ENCODE measurements at places on chromosomes 1 and 21. TPM values are rescaled to one million over a fixed set of nuclear protein-coding genes. Genes with fewer than 3 reads are reported as not detected.

Gene ERRFI1
- total RNA-seq, result 38.3 TPM

Gene ESRRG
- total RNA-seq, result 0.52 TPM

Gene FAM20B
- 33.2 TPM for total RNA-seq

Gene SERINC2
- 38.6 TPM for total RNA-seq

Gene LCE3E
- not detected for total RNA-seq

Gene RAD54L
- total RNA-seq, result 5.4 TPM

Gene RXFP4
- not detected for total RNA-seq

Gene TEKT2
- 0.35 TPM for total RNA-seq
